ENCODE measurements at places on chromosomes 6 and 20. TPM values are rescaled to one million over a fixed set of nuclear protein-coding genes. Genes with fewer than 3 reads are reported as not detected.

GRCh38 chr20:36703530-36703929, 42.4 kb downstream of the NDRG3 start:
- DNase-seq: no peak

DNA sequence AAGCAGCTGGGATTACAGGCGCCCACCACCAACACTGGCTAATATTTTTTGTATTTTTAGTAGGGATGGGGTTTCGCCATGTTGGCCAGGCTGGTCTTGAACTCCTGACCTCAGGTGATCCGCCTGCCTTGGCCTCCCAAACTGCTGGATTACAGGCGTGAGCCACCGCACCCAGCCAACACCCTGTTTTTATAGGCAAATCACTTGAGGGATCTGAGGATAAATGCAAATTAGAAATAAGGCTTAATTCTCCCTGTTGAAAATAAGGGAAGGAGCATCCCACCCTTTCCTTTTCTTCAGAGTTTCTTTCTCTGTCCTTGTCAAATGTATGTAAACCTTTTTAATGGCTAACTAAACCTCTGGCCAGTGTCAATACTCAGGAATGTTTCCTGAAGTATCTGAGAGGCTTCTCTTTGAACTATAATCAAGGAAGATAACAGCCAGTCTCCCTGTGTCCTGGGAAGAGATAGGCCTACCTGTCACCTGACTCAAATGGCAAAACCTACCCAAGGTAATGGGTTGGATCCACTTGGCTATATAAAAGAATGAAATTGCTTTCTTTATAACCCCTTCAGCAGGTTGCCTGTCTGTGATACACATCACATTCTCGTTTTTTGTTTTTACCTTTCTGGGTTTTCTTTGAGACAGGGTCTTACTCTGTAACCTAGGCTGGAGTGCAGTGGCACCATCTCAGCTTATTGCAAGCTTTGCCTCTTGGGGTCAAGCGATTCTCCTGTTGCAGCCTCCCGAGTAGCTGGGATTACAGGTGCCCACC, 64.5 kb upstream of the TNFAIP3 start:
- no peak for DNase-seq

GRCh38 chr6:118101220-118101619, 194.2 kb downstream of the SLC35F1 start:
- no peak for DNase-seq

- DNase-seq: no peak
These were observed 5.7 kb downstream of the BCL2L1 start for GRCh38 chr20:31716818-31717477.

DNA sequence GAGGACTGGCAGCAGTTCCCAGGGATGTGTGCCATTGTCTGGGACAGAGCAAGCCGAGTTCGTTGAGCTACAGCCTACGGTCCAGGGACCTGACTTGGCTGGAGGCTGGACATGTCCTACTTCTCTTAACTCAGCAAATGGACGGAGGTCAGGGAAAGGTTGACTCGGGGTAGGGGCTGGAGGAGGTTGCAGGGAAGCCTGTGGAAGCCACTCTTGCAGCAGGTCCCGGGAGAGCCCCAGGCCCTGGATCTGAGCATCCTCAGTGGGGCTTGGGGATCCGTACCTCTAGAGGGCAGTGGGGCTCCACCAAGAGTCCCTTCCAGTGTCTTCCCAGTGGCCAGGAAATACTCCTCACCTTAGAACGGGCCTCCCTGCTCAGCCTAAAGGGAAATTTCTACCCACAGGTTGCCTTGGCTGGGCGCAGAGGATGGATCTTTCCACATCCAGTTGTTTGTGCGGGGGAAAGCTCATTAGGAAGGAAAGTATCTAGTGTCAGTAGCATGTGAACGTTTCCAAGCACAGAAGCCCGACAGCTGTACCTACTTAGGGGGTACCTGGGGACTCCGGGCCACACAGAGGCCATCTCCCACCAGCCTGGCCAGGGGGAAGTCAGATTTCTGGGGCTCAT, 170.2 kb downstream of the NFATC2 start:
- peak; percentile 68 for DNase-seq

The LPA gene
- 3.2 TPM for total RNA-seq

The LCA5 gene
- total RNA-seq: 8.9 TPM

DNA sequence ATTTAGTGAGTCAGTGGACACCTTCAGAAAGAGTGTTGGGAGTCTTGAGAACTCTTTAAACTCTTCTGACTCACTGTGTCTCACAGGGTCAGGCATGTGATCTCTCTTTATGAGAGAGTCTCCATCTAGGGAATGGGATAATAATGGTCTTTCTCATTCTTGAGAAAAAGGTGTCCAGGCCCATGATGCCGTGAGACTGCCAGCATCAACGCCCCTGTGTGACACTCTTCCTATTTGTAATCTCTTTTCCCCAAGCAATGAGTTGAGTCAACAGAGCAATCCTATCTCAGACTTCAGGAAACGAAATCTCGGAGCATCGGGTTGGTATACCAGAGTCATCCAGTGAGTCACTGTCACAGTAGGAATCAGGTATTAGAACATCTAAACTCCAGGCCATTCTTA, 82.3 kb upstream of the BMP2 start:
- DNase-seq: no peak

All from progenitor cell of endocrine pancreas (in vitro differentiated cells).